SHP77 (cell line): ENCODE measurements at places on chromosomes 7 and 10.

GRCh38 chr10:6072215-6072934 is 10.2 kb upstream of the IL2RA start:
- DNase-seq = no peak

GRCh38 chr7:134690614-134691504 is 44.2 kb downstream of the BPGM start:
- DNase-seq = no peak

GRCh38 chr7:108627476-108628051 is 57.9 kb downstream of the DNAJB9 start:
- no peak for DNase-seq

DNA sequence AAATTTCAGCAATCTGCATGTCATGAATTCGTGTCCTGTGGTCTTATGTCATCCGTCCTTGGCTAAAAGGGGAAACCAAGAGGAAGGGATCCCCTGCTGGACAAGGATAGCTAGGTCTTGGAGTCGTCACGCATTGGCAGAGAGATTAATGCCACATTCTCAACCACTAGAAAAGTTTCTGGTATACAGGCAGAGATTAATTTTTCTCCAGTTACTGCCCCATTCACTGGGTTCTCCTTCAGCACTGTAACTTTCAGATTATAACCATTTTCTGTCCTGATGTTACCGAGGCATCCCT is 1060.6 kb upstream of the AUTS2 start:
- no peak for DNase-seq

GRCh38 chr7:25517906-25518305 is 289.6 kb upstream of the NPVF start:
- DNase-seq = no peak

- no peak for DNase-seq
Observed at GRCh38 chr7:139626817-139627216, 103.3 kb downstream of the CLEC2L start.

- DNase-seq = no peak
Observed at GRCh38 chr7:104296266-104296665, 32.1 kb upstream of the LHFPL3 start.

GRCh38 chr10:71218651-71219050 is 6.3 kb downstream of the UNC5B start:
- no peak for DNase-seq
